ENCODE measurements at places on chromosomes 11 and 22. TPM values are rescaled to one million over a fixed set of nuclear protein-coding genes. Genes with fewer than 3 reads are reported as not detected.
A peak's percentile ranks its signal among the peaks of the same experiment; 100 is the strongest.

PRAME gene
- not detected for total RNA-seq

CD6 gene
- 0.33 TPM for total RNA-seq

C11orf91 gene
- total RNA-seq: not detected

DNA sequence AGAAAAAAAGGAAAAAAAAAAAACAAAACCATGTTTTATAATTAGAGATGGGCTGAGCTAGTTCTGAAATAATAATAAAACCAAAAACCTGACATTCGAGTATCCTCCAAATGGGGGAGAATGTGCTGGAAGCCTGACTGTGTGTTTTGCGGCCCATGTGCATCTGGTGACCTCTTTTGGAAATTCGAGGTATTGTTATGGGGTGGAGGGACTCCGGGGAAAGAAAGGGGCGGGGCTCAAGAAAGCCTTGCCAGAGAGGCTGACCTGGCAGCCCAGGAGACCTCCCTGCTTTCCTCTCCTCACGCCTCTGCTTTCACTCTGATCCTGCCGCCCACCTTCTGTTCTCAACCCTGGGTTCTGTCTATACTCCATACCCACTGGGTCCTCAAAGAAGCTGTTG lies 72.9 kb downstream of the CTTN start:
- DNase-seq: peak; percentile 65

DNA sequence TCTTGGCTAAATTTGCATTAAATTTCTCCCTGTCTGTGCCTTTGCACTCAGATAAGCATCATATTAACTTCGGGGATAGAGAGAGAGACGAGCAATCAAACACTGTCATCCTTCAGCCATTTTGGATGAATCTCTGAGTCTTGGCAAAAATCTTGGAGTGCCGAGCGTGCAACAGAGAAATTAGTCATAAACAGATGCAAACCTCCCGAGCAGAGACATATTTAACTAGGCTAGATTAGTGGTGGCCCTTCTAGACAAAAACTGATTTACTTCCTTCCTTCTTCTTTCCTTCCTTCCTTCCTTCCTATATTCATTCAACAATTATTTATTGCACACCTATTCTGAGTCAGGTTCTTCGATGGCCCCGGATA lies 114.4 kb upstream of the BLID start:
- DNase-seq: no peak

DNA sequence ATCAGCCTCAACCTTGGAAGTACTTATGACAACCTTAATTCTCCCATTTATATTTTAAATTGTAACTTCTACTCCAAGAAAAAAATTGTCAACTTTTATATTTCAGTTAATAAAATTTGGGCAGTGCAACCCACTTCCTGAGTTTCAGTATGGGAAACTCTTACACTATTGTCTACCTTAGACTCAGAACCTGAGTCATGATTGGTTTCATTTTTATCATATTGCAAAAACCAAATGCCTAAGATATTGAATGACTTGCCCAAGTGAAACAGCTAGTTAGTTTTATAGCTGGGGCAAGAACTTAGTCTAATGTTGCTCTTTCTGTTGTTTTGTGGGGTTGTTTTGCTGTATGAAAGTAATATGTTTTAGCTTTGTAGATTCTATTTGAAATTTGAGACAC lies 334.0 kb upstream of the ARHGAP42 start:
- DNase-seq: no peak

DNA sequence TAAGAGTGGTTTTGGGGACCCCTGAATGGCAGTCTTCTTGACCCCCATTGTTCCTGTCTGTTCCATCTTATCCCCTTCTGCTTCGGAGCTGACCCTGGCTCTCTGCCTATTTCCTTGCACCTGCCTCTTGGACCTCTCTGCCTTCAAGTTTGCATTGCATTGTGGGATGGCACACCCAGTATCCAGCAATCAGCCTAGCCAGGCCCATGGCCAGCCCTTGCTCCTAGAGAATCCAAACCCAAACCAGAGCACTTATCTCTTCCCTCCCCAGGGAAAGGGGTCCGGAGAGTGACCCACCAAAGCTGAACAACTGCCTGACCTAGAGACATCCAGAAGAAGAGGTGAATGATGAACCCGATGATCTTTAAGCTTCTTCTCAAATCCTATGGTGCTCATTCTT lies 607.3 kb upstream of the CADM1 start:
- no peak for DNase-seq

DNA sequence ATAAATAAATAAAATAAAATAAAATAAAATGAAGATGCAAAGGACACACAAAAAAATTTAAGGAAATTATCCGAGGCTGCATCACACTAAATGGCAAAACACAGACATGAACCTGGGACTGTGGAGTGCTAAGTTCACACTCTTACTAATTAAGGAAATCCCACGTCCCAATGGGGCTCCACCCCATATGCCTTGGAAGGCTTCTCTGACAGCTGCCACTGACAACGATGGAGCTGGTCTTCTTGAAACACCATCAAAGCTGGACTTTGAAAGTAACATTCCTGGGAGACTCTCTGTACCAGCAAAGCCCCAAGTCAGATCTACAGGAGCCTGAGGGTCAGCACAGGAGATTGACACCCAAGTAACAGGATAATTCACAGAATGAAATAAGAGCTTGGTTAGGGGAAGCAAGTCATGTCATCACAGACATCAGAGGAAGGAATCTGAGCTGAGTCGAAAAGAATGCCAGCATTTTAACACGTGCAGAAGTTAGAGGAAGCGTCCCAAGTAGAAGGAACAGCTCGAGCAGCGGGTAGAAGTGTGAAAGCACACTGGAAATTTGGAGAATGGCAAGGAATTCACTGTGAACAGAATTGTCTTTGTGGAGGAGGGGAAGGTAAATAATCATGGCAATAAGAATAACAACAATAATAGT lies 13.8 kb downstream of the TPST2 start:
- no peak for DNase-seq

DNA sequence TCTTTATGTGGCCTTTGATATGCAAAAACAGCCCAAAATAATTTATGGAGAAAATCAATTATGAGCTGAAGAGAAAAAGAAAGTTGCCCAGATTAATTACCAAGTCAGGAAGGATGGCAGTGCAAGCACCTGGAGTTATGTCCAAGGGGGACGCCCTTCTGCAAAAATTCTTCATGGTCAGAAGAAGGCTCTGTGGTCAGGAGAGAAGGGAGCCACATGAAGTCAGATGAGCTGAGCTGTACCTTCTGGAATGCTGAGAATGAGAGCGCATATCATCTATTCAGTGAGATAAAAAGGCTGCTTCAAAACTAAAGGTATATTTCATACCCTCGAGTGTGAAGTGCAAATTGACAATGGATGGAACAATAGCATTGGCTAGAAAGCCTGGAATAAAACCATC lies 607.4 kb downstream of the NTM start:
- no peak for DNase-seq

DNA sequence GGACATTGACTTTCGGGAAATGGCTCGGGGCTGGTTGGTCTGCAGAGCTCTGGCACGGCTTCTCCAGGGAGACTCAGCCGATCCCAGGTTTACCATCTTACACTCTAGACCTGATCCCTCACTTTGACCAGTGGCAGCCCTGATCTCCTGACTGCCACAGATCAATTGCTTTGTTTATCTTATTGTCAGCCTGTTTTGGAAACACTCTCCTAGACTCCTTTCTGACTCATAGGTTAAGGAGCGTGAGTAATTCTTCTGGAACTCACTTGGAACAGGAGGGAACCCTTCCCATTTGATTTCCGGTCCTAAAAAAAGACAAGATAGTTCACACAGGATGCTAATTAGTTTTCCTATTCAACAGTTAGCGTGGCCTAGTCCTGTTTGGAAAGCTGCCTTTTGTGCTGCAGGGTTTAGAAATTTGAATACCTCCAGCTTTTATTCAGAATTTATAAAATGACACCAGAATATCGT lies 16.0 kb upstream of the BMAL1 start:
- DNase-seq: no peak
